ENCODE measurements at places on chromosomes 3 and 15.
A peak's percentile ranks its signal among the peaks of the same experiment; 100 is the strongest.

DNA sequence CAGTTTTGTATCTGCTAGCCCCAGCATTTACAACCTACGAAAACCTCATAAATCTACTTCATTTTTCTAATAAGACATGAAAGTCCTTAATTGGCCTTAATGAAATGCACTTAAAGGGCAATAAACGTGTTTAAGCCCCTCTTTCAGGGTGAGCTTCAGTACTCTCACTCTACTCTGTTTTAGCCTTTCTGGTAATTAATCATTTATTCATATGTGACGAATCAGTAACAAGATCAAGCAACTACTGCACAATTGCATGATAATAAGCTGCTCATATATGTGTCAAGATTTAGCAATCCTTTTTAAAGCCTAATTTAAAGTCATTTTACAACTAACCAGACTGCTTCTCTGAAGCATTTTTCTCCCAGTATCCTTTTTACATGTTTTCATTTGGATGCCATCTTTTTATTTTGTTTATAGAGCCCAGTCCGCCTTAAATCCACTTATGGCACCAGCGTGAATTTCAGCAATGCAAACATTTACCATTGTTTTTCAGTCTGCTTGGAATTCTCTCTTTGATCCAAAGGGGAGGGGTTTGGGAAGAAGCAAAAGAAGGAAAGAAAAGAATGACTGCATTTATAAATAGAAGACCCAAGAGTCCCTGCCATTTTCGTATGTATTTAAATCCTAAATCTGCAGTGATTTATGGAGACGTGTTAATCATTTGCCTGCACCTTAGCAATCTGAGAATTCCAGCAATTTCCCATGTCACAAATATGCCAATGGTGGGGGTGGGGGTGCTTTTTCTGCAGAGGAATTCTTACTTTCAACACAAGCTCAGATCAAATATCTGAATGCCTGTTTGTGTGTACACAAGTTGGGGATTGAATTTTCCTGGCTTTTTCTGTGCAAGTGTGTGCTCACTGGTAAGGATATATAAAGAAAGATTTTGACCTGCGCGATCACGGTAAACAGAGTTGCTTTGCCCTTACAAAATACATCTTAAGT lies 230.8 kb upstream of the TBC1D5 start:
- no peak for DNase-seq

DNA sequence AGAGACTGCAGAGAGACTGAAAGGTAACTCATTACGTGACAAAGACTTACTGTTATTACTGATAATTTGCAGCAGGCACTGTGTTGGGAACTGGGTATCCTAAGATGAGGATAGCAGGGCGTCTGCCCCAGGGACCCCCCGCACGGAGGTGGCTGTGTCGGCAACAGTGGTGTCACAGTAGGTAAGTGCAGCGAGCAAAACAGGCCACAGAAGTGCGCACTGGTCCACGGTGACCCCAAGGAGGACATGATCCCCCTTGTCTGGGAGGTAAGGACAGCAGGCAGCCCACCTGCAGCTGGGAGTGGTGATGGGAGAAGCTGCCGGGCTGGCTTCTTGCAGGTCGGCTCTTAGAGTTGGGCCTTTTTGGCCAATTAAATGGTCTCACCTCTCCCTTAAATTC lies 82.9 kb downstream of the FAM43A start:
- no peak for DNase-seq

- DNase-seq, result no peak
Measured at GRCh38 chr3:133965013-133965570, 64.6 kb downstream of the SLCO2A1 start.

GRCh38 chr15:59159210-59159609 lies 47.4 kb upstream of the LDHAL6B start:
- no peak for DNase-seq

DNA sequence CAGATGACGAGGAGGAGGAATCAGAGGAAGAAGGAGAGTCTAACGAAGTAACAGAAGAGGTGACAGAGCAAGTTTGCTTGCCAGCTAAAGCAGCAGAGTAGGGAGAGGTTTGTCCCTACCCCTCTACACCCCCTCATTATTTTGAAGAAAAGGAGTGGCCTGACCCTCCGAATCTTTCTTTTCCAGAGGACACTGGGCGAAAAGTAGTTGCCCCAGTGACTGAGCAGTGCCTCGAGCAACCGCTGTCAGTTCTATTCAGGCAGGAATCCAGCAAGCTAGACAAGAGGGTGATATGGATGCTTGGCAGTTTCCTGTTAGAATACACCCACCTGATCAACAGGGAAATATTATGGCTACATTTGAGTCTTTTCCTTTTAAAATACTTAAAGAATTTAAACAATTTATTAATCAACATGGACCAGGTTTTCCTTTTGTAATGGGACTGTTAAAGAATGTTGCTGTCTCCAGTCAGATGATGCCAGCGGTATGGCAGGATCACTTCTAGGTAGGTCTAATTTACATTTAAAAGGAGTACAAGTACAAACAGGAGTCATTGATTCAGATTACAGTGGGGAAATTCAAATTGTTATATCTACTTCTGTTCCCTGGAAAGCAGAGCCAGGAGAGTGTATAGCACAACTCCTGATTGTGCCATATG lies 31.9 kb upstream of the ACVR2B start:
- DNase-seq, result no peak

DNA sequence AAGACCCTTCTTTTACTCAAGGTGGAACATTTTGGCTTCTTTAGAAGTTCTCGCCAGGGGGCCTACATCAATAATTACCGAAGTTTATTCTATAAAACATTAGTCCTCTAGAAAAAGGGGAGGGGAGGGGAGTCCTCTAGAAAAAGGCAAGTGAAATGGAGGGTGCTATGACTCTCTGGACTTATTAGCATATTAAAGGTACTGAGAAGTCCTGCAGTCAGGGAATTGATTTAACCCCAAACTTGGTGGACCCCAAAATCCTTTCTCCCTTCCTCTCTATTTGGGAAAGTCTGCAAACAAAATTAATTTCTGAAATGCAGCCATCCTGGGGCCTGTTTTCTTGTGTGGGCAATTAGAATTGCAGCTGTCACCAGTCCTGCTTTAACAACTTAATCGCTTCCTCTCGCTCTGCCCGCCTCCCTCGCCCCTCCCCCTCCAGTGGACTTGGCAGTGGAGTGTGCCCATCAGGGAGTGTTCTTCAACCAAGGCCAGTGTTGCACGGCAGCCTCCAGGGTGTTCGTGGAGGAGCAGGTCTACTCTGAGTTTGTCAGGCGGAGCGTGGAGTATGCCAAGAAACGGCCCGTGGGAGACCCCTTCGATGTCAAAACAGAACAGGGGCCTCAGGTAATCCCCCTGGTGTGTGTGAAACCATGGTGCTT lies 18.9 kb upstream of the LRRK1 start:
- DNase-seq, result no peak

DNA sequence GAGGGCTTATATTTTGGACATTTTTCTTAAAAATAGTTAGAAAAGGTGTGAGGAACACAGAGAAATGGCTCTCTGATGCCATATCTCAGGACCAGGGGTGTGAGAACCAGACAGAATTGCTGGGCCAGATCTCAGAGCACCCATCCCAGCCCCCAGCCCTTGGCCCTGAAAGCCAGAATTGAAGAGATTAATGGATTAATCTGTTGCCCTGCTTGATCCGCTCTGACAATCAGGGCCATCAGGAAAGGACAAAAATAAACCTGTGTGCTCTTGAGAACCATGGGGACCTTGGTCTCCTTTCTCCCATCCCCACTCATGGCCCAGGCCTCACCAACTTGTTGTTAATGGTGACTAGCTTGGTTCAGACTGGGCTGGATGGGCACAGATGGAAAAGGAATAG lies 113.5 kb downstream of the CADPS start:
- peak; percentile 61 for DNase-seq

- DNase-seq, result no peak
Measured at GRCh38 chr3:170614214-170614966, 28.5 kb upstream of the SLC7A14 start.

DNA sequence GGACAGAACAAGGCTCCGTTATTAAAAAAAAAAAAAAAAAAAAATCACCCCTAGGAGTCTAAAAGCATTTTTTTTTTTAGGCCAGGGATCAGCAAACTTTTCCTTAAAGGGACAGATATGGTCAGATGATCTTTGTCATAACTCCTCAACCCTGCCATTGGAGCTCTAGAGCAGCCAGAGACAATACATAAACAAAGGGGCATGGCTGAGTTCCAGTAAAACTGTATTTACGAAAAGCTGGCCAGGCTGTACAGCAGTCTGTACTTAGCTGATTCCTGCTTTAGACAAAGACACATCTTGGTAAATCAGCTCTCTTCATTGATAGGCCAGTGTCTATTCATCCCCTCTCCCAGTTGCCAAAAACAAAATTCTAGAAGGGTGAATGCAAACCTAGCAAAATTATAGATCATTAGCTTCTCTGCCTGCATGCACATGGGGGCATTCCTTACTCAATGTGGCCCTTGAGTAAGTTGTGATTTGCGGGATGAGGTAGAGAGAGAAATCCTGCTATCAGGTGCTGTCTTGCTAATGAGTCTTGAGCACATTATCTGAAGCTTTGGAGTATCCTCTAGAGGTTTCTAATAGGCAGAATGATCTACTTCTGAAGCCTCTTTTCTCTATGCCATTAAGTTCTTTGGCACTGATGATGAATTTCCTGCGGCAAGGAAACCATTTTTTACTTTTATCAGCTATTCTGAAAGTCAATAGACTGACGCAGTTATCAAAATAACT lies 35.2 kb downstream of the SENP8 start:
- DNase-seq, result no peak

DNA sequence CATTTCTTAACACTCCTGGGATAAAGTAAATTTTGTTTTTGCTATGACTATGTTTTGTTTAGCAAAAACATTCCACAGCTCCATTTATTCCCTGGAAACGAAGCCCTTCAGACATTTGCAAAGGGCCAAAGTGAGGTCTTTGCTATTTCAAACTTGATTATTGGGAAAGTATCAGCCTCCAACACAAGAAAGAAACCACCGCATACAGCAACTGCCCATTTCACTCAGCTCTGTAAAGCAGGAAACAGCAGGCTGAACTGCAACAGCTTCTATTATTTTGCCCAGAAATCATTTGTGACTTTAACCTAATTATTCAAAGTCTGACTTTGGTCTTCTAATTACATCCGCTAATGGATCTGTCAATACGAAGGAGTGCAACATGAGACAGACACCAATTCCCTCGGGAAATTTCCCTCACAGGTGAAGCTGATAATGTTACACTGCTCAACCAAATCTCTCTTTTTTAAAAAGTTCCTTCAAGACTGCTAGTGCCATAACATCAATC lies 72.1 kb downstream of the RFTN1 start:
- no peak for DNase-seq

DNA sequence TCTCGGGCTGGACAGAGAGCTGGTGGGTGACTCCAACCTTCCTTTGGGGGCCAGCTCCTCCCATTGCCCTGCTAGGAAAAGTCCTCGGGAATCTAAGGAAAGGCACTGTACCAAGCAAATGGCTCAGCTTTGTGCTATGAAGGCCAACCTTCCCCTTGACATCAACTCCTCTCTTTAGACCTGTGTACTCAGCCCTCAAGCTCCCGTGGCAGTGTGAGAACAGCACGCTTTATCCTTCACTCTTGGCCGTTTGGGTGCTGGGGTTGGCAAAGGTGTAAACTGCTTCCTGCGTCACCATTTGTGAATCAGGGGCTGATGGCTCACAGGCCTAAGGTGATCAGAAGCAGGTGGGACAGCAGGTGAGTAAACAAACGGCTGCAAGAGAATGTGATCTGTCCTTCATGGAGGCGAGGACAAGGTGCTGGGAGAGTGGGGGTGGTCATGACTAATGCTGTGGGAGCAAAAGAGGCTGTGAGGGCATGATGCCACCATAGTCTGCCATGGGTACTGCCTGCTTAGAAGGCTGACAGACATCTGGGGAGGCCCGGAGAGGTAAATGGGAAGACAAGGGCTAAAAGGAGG lies 165.2 kb upstream of the TPM1 start:
- DNase-seq, result no peak

- no peak for DNase-seq
Measured at GRCh38 chr15:97023488-97023844, 693.0 kb downstream of the NR2F2 start.

GRCh38 chr3:23421811-23422516 lies 218.8 kb downstream of the UBE2E2 start:
- DNase-seq, result no peak

DNA sequence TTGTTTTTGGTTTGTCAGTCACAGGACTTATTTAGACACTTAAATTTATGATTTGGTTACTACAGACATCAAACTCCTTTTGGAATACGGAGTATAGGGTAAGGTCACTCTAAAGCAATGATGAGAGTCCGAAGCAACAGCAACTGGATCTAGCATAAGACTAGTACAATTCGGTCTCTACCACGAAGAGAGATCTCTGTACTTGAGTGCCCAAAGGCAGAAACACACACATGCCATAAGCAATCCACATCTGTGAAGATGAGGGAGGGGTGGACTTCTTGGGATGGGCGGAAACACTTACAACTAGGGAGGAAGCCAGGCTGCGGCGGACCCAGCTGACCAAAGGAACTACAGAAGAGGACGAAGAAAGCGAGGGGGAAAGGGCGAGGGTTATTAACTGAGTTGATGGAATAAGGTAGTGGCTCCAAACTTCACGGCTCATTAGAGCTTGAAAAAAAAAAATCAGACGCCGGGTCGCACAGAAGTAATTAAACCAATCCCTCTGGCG lies 595 bp downstream of the DPH6 start:
- DNase-seq, result peak; percentile 66

All from WERI-Rb-1 (cell line).